Substantia nigra (tissue), 51 donors: ENCODE measurements at places on chromosomes 2 and 18.

- DNase-seq = no peak
These were observed 68.7 kb upstream of the ALK start for GRCh38 chr2:29990129-29990528.

DNA sequence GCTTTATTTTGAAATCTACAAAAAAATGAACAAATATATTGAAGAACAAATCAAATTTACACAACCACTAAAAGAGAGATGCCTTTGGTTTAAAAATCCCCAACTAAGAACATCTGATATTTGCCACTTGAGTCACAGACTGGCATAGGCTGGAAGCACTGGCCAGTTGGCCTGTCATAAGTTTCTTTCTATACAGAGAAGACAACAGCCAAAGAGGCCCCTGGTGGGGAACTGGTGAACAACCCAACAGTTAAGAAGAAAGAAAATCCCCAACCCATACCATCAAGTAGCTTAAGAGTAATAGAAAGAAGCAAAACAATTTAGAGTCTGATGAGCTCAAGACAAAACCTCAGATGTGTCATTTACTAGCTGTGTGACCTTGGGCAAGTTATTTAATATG lies 45.5 kb downstream of the OSR1 start:
- no peak for DNase-seq

GRCh38 chr18:7728297-7728696 lies 161.2 kb downstream of the PTPRM start:
- no peak for DNase-seq

DNA sequence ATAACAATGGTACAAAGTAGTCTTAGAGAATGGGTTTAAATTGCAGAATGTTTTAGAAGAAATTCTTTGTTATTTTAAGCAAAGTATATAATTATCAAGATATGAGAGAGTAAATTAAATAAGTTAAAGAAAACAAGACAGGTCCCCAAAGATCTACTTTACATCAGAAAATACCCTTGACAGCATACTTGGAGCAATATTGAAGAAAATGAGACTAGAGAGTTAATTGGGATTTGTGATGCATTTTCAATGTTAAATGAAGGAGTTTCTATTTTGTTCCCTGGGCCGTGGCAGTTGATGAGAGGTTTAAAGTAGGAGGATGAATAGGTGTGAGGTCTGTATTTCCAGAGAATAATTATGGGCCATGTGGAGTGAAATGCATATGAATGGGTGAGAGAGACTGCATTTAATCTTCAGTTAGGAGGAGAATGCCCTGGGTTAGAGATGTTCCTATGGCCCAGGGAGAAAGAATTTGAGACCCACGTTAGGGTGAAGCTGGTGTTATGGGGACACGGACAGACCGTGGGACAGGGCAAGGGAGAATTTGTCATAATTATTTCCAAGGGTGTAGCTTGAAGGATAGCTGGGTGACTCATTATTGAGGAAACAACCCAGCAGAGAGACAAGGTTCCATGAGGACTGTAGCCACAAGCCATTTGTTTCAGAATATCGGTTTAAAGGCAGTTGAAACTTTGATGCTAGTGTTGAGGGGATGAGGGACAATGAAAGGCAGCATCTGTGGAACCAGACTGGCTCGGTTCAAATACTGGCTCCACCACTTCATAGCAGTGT lies 22.7 kb downstream of the MGAT5 start:
- DNase-seq = no peak

GRCh38 chr2:141380008-141380979 lies 750.5 kb downstream of the LRP1B start:
- DNase-seq = no peak

DNA sequence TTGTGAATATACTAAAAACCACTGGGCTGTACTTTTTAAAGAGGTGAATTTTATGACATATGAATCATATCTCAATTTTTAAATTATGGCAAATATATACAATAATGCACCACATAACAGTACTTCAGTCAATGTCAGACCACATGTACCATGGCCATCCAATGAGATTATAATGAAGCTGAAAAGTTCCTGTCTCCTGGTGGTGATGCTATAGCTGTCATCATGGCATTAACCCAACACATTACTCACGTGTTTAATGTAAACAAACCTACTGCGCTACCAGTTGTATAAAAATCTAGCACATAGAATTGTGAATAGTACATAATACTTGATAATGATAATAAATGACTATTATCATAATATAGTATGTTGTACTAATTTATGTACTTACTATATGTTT lies 77.6 kb upstream of the ID2 start:
- DNase-seq = no peak

GRCh38 chr2:8009010-8009597 lies 672.8 kb upstream of the ID2 start:
- no peak for DNase-seq

DNA sequence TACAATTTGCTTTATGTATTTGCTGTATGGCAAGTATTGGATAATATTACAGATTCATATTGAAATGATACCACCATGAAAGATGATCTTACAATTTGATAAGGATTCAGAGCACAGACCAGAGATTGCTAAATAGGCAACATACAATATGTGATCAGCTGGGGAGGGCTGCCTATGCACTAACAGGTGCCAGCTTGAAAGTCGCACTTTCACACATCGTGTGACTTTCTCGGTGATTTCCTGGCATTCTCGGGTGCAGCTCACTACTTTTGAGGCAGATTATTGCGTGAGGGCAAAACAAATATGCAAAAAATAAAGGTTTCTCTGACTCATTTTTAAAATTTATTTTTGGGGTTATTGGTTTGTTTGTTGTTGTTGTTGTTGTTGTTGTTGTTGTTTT lies 36.0 kb downstream of the RBMS1 start:
- no peak for DNase-seq

GRCh38 chr2:55837073-55837472 lies 86.5 kb downstream of the EFEMP1 start:
- DNase-seq = no peak
